ENCODE measurements at places on chromosomes 1 and 21. TPM values are rescaled to one million over a fixed set of nuclear protein-coding genes. Genes with fewer than 3 reads are reported as not detected.

DNA sequence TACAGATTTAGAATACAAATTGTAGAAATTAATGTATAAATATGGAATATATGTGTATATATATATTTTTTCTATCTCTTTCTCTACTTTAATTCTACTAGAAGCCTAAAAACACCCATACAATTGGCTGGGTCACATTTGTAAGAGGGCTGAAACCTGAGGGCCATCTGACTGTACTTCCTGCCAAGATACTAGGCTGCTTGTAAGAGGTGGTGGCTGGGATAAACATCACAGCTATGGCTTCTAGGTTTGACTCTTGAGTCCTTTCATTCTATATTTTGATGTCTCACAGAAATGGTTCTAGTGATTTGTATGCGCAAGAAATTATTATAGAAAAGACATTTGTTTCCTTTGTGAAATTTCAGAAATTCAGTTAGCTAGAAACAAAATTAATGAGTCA is 1155.2 kb upstream of the B3GALT2 start:
- no peak for DNase-seq

GRCh38 chr1:76176000-76176399 is 101.5 kb downstream of the ST6GALNAC3 start:
- no peak for DNase-seq

DNA sequence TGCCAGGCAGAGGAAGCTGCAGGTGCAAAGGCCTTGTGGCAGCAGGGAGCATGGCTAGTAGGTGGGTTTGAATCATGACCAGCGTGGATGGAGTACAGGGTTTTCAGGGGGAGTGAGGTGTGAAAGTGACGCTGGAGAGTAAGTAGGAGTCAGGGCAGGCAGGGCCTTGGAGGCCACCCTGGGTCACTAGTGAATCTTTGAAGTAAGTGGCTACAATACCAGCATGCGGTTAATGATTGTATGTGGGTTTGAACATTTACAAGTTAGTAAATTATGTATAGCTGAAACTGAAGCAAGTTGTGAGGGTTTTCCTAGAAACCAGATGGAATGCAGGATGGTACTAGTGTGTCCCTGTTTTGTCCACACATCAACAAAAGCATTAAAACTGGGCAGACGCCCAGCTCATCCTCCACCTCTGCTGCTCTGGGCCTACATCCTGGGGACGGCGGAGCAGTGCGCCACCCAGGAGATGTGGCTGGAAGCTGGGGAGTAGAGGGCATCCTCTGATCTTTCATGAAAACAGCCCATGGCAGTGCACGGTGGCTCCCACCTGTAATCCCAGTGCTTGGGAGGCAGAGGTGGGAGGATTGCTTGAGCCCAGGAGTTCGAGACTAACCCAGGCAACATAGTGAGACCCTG is 41.2 kb upstream of the B3GALNT2 start:
- DNase-seq, result no peak

DNA sequence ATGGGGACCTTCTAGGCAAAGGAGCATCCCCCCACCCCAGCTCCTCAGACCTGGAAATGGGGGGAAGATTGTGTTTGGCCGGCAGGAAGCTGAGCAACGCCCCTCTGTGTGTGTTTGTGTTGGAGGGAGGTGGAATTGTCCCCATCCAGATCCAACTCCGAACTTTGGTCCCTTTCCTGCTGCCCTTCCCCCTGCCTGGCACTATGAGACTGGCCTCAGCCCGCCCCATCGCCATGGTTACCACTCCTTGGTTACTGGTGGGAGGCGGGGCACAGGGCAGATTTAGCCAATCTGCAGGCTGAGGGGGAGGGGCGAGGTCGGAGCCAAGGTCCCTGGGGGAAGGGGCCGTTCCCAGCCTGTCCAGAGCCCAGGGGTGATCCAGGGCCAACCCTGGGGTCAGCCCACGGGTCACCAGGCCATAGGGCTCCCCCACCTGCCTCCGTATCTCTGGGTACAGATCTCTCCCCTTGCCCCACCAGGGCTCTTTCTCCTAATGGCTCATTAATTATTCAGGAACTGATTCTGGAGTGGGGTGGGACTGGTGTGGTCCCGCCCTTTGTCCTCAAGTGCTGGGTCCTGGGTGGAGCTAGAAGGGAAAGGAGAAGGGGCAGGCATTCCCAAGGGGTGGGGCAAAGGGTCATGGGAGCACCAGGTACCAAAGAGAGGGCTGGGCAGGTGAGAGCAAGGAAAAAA is 15.2 kb downstream of the PTPRF start:
- peak; percentile 71 for DNase-seq

DNA sequence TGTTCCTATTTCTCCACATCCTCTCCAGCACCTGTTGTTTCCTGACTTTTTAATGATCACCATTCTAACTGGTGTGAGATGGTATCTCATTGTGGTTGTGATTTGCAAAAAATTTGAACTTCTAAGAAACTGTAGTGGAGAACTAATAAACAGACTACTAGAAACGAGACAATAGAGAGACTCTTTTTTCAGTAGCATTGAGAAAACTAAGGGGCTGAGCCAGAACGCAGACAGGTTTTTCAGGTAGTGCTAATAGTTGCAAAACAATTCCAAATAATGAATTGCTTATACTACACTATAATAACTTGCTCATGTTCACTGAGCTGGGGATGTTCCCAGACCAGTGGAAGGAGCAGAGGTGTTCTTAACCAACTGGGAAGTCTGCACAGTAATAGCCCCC is 98.8 kb upstream of the DPH5 start:
- DNase-seq, result no peak

The SLC26A9 gene
- total RNA-seq, result not detected

The FAM151A gene
- not detected for total RNA-seq

The ZNF362 gene
- 1.1 TPM for total RNA-seq
